ENCODE measurements at places on chromosomes 5 and 9. TPM values are rescaled to one million over a fixed set of nuclear protein-coding genes. Genes with fewer than 3 reads are reported as not detected.

DNA sequence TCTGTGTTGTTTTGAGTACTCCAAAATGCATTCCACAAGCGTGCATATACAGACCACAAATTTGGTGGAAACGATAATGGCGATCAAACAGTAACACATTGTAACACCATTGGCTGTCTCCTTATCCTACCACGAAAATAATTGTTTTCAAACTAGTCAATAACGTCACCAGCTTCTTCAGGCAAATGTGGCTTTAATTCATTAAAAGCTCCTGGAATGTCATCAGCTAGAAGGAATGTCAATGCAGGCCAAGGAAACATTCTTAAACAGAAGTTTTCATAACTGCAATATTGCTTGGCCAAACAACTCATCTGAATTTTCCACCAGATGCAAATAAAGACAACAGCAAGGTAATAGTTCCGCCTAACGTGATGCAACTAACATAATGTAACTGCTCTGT is 71.6 kb upstream of the XPA start:
- H3K4me1 ChIP-seq, result no peaks in the 10 kb centered on the region
- H3K27me3 ChIP-seq, result peaks cover 13% of the 10 kb centered on the region
- no peak overlapping the region for H3K4me3 ChIP-seq
- no peaks in the 10 kb centered on the region for H3K36me3 ChIP-seq

GRCh38 chr9:76552181-76552580 is 93.2 kb downstream of the GCNT1 start:
- H3K36me3 ChIP-seq, result no peaks in the 10 kb centered on the region
- H3K4me1 ChIP-seq, result no peaks in the 10 kb centered on the region
- no peak overlapping the region for H3K27ac ChIP-seq

GRCh38 chr5:126640866-126641265 is 40.1 kb downstream of the PHAX start:
- no peaks in the 10 kb centered on the region for H3K4me1 ChIP-seq
- H3K27ac ChIP-seq, result no peak overlapping the region

DNA sequence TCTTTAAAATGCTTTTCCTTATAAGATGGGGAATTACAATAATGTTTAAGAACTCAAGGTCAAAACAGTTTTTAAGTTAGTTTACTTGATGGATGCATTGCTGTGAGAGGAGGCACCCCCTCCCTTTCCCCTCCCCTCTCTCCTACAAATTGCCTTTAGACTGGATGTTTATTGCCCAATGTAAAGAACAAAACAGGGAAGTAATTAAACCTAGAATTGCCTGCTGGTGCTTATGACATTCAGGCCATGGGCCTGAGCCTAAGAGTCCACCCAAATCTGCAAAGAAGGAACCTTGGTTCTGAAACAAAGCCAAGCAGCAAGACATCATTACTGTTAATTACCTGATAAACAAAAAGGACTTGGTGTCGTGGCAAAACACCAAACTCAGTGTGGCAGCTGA is 630.3 kb downstream of the ISL1 start:
- H3K4me3 ChIP-seq, result no peak overlapping the region
- no peak for DNase-seq
- no peaks in the 10 kb centered on the region for H3K27me3 ChIP-seq
- no peak overlapping the region for H3K27ac ChIP-seq

GRCh38 chr9:15509931-15510788 is 610 bp downstream of the PSIP1 start:
- H3K36me3 ChIP-seq, result peaks cover 40% of the 10 kb centered on the region
- DNase-seq, result peak; percentile 77
- peak overlapping the region; percentile 100 for H3K27ac ChIP-seq
- H3K4me1 ChIP-seq, result peaks cover 54% of the 10 kb centered on the region

- H3K27me3 ChIP-seq, result peaks cover 29% of the 10 kb centered on the region
- no peak overlapping the region for H3K27ac ChIP-seq
- H3K4me1 ChIP-seq, result peaks cover 26% of the 10 kb centered on the region
- H3K4me3 ChIP-seq, result no peak overlapping the region
- H3K36me3 ChIP-seq, result no peaks in the 10 kb centered on the region
Observed at GRCh38 chr5:96280946-96281393, 152.1 kb downstream of the PCSK1 start.

GRCh38 chr5:164073081-164073480 is 567.7 kb downstream of the MAT2B start:
- H3K27ac ChIP-seq, result no peak overlapping the region
- H3K4me3 ChIP-seq, result no peak overlapping the region

DNA sequence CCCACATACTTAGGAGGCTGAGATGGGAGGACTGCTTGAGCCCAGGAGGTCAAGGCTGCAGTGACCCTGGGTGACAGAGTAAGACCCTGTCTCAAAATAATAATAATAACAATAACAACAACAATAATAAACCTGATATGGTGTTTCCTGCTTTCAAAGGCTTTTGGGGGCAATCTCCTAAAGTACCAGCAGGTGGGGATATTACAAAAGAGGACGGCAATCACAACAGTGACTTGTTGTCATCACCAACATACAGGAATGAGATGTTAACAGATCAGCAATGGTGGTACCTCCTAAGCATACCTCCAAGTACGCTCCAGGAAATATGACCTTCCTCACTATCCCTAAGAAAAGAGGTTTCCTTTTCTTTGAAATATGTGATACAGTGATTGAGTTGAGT is 91.1 kb upstream of the RNF180 start:
- H3K27me3 ChIP-seq, result no peaks in the 10 kb centered on the region
- no peak for DNase-seq

GRCh38 chr9:98887918-98888510 is 55.7 kb upstream of the COL15A1 start:
- peaks cover 24% of the 10 kb centered on the region for H3K27me3 ChIP-seq
- no peak overlapping the region for H3K4me3 ChIP-seq
- no peaks in the 10 kb centered on the region for H3K36me3 ChIP-seq
- no peaks in the 10 kb centered on the region for H3K4me1 ChIP-seq

GRCh38 chr9:137412431-137412830 is 10.5 kb downstream of the EXD3 start:
- H3K27me3 ChIP-seq, result peaks cover 3% of the 10 kb centered on the region
- peaks cover 2% of the 10 kb centered on the region for H3K4me1 ChIP-seq
- H3K4me3 ChIP-seq, result no peak overlapping the region
- no peak overlapping the region for H3K27ac ChIP-seq
- DNase-seq, result no peak

DNA sequence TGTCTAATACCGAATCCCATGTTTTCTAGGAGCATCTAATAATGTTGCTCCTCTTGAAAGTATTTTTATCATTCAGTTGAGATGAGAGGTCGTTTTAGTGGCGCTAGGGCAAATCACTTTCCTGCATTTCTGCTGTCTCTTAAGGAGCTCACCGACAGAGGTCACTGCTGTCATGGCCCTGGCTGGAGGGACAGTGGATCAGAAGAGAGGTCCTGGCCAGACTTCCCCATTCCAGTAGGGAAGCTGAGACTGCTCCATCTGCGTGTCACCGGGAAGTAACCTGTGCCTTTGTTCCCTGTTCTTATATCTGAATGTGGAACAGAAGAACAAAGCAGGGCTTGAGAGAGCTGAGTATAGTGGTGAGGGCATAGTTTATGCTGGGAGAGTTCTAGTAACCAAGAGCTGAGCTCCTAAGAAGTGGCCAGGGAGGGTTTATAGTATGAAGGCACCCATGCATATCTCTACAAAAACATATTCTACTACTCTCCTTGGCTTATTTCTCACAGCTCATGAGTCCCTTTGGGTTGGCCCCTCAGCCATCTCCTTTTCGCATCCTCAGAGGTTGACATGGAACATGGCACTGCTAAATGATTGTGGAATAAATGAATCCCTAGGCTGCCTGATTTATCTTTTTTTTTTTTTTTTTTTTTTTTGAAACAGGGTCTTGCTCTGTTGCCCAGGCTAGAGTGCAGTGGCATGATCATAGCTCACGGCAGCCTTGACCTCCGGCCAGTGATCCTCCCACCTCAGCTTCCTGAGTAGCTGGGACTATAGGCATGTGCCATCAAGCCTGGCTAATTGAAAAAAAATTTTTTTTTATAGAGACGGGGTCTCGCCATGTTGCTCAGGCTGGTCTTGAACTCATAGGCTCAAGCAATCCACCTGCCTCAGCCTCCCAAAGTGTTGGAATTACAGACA is 27.2 kb downstream of the ATP6V0E1 start:
- no peak for DNase-seq
- H3K27me3 ChIP-seq, result no peaks in the 10 kb centered on the region

DNA sequence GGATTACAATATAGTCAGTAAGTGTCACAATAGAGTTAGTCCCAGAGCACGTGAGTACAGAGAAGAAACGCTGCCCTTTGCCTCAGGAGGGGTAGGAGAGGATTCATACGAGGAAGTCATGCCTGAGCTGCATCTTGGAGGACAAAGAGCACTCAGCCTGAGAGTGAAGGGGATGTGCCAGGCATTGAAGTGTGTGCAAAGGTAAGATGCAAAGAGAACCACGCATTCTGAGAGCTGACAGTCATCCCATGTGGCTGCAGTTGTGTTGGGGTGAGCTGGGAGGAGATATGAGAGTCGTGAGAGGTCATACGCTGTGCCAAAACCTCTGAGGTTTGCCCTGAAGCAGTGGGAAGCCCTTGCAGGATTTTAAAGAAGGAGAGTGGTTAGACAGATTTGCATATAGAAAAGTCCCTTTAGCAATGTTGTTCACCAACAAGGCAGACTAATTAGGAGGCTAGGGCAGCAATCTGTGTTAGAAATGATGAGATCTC is 97.5 kb downstream of the PIP5K1B start:
- no peak overlapping the region for H3K4me3 ChIP-seq
- H3K27me3 ChIP-seq, result peaks cover 2% of the 10 kb centered on the region
- peak; percentile 71 for DNase-seq
- H3K36me3 ChIP-seq, result no peaks in the 10 kb centered on the region
- no peak overlapping the region for H3K27ac ChIP-seq

- DNase-seq, result no peak
- peaks cover 2% of the 10 kb centered on the region for H3K27me3 ChIP-seq
- peaks cover 3% of the 10 kb centered on the region for H3K4me1 ChIP-seq
- no peak overlapping the region for H3K27ac ChIP-seq
- no peaks in the 10 kb centered on the region for H3K36me3 ChIP-seq
Observed at GRCh38 chr9:134557331-134557730, 84.3 kb upstream of the COL5A1 start.

DNA sequence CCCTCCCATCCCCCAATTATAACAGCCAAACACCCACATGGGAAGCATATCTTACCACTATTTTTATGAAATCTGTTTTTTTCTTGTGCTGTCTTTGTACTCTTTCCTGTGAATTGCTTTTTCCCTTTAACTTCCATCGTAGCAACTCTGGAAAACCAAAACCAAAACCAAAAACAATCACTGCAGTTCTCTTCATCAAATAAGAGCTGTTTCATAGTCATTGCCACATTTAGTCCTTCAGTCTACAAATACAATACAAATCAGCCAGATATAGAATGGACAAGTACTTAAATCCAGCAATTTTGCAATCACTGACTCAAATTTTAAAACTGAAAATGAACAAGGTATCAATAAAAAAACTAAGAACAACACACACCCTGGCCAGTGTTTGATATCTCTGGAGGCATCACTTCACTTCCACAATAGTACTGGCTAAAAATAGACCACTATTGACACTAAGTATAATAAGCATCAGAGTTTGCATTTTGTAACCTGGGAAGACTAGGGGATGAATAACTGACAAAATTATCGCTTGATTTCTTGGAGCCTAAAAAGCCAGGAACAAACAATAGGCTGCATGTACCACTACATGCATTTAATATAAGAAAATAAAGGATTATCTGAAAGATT is 5.4 kb downstream of the PUM3 start:
- peaks cover 33% of the 10 kb centered on the region for H3K36me3 ChIP-seq
- peak overlapping the region; percentile 20 for H3K27ac ChIP-seq
- H3K4me1 ChIP-seq, result peaks cover 34% of the 10 kb centered on the region
- H3K27me3 ChIP-seq, result no peaks in the 10 kb centered on the region
- DNase-seq, result no peak

- peaks cover 12% of the 10 kb centered on the region for H3K36me3 ChIP-seq
- no peaks in the 10 kb centered on the region for H3K27me3 ChIP-seq
- H3K4me3 ChIP-seq, result peak overlapping the region; percentile 36
- DNase-seq, result no peak
Observed at GRCh38 chr5:67009028-67009427, 187.6 kb downstream of the CD180 start.

DNA sequence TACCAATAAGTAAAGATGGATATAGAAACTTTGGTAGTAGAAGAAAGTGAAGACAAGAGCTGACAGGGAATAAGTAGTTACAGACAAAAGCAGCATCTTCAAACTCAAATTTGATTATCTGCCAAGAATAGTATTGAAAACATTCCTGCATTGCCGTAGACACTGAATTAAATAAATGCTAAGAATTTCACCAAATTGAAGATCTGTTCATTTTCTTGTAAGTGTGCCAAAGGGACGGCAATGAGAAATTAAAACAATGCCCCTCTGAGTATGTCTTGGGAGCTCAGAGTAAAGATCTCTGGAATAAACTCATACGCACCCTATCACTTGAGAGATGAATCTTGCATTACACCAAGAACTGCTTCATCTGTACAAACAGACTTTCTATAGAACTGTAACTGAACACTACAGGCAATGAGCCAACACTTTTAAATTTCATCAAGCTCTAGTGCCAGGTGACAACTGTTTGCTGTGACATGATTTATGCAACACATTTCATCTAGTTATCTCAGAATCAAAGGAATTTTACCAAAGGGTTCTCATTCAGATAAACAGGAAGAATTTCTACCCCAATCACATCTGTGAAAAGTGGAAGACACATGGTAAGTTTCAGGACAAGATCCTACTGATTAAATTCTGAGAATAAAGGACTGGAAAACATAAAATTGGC is 66.9 kb downstream of the RFX3 start:
- H3K36me3 ChIP-seq, result no peaks in the 10 kb centered on the region
- no peak overlapping the region for H3K27ac ChIP-seq
- no peak overlapping the region for H3K4me3 ChIP-seq
- DNase-seq, result no peak
- no peaks in the 10 kb centered on the region for H3K4me1 ChIP-seq

GRCh38 chr5:135429301-135430134 is 17.6 kb downstream of the DCANP1 start:
- H3K27ac ChIP-seq, result no peak overlapping the region
- DNase-seq, result no peak
- peaks cover 2% of the 10 kb centered on the region for H3K4me1 ChIP-seq
- no peak overlapping the region for H3K4me3 ChIP-seq

DNA sequence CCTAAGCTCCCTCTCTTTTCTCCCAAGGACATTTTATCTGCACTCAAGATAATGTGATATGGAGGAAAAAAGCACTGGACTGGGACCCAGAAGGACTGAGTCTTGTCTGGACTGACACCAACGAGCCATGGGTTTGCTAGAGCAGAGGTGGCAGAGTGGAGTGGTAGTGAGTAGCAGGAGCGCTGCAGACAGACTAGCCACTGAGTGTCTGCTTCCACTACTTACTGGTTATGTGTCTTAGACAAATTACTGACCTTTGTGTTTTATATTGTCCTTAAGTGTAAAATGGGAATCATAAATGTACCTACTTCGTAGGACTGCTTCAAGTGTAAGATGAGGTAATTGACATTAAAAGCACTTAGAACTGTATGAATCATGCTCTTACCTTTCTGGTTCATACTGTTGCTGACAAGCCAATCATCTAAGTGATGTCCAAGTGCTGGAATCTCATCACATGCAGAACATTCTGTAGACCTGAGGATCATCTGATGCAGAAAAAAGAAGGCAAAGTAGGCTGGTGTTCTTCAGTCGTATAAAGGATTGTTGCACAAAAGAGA is 12.5 kb upstream of the PRLR start:
- H3K27ac ChIP-seq, result no peak overlapping the region
- peaks cover 3% of the 10 kb centered on the region for H3K4me1 ChIP-seq
- H3K27me3 ChIP-seq, result peaks cover 4% of the 10 kb centered on the region
- H3K4me3 ChIP-seq, result no peak overlapping the region

SLC2A6 gene
- 2.6 TPM for total RNA-seq

CDH6 gene
- not detected for total RNA-seq

SREK1 gene
- total RNA-seq, result 50.9 TPM

ENTPD8 gene
- total RNA-seq, result not detected

GABRA6 gene
- not detected for total RNA-seq

MEIKIN gene
- 2.1 TPM for total RNA-seq

C5orf52 gene
- not detected for total RNA-seq

HMMR gene
- 118 TPM for total RNA-seq

SLC6A7 gene
- total RNA-seq, result not detected
